Activated T-cell treated with anti-CD3 and anti-CD28 coated beads for 48 hours (primary cell): ENCODE measurements at places on chromosomes 16 and 17.

DNA sequence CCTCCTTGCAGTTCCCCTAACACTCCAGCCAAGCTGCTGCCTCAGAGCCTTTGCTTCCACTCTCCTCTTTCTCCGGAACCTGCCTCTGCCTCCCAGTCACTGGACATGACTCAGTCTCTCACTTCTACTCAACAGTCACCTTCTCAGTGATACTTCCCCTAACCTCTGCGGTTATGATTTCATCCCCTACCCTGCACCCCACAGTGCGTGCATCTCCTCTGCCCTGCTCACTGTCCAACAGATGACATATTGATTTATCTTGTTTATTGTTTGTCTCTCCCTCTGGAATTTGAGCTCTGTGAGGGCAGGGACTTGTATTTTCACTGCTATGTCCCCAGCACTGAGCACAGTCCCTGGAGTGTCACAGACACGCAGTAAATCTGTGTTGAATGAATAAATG lies 100.7 kb downstream of the CYLD start:
- DNase-seq = peak; percentile 27

DNA sequence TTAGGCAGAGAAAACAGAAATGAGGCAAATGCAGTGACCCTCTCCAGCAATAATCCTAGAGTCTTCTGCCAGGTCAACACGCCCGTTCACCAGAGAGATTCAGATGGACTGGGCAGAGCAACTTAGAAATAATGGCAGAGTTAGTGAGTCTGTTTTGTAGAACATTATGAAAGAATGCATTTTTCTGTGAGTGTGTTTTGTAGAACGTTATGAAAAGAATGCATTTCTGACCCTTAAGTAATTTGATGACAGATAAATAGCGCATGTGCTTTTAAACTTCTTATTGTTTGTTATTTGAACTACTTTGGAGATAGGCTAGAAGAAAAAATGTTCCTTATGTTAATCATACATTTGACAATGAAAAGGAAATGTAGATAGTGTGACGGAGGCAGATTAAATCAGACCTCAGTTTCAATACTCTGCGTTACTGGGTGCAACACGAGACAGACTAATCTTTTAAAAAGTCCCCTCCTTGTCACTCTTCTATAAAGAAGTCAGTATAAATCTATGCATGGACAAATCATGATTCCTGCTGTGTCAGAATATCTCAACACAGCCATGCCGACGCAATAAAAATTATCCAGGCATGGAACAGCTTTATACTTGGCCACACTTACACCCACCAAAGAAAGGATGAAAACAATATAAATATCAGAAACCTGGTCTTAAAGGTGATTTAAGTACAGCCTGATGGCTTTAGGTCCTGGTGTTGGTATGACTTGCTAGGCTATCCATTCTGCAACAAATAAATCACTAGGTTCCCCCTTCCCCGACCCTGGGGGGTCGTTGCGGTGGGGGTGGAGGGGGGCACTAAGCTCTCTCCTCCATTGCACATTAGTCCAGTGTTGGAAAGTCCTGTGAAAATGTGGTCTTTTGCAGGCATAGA lies 47.8 kb downstream of the MARCHF10 start:
- no peak for DNase-seq

- DNase-seq = no peak
Observed at GRCh38 chr16:10130538-10130937, 51.7 kb downstream of the GRIN2A start.

DNA sequence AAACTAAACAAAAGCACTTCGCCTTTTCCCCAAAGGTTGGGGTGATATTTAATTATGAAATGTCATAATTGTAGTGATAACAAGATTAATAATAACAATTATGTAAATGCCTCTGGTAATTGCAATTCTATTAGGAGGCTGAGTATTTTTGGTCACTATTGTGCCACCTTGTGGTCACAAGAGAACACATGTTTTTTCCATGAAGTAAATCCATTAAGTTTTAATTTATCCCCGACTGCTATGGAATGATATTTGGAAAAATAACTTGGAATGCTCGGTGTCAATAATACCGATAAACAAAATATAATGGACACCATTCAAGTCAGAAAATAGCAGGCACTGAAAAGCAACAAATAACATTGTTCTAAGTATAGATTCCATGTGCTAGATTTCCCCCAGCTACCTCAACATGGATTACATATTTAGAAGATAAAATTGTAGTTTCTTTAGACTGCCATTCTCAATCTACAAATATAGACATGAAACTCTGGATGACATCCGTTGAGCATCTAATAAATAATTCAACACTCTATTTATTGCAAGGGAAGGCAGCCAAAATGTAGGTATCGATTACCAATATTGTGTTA lies 25.0 kb upstream of the KCNJ2 start:
- DNase-seq = no peak
